DMS153 (cell line): ENCODE measurements at places on chromosomes 12 and 14.

GRCh38 chr14:86619726-86620125, 1089.8 kb downstream of the FLRT2 start:
- no peak for DNase-seq

GRCh38 chr12:130027798-130028197, 124.0 kb upstream of the TMEM132D start:
- DNase-seq: no peak

GRCh38 chr14:71695611-71696350, 236.4 kb upstream of the RGS6 start:
- DNase-seq: no peak

DNA sequence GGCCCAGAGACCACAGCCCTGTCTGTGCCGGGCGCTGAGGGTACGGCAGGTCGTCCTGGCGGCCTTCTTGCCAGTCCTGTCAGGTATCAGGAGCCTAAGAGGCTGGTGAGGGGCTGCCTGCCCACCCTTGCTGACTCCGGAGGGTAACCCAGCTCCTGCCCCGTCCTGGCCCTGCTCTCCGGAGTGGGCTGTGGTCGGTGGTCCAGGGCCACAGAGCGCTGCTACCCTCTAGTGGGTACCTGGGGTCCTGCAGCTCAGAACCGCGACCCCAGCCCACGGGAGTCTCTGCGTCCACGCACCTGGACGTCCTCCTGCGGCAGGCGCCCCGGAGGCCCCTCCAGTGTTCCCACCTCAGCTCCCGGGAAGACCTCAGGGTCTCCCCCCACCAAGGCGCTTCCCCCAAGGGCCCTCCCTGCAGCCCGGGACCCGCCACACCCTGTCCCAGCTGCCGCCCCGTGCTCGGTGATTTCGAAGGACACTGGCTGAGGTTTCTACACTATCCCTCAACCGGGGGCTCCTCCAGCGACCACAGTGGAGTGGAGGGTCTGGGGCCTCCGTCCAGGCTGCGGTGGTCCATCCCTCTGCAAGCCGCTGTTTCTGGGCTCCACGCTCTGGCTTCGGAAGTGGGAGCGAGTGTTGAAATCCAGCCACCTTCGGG, 75.9 kb upstream of the FBRSL1 start:
- no peak for DNase-seq

DNA sequence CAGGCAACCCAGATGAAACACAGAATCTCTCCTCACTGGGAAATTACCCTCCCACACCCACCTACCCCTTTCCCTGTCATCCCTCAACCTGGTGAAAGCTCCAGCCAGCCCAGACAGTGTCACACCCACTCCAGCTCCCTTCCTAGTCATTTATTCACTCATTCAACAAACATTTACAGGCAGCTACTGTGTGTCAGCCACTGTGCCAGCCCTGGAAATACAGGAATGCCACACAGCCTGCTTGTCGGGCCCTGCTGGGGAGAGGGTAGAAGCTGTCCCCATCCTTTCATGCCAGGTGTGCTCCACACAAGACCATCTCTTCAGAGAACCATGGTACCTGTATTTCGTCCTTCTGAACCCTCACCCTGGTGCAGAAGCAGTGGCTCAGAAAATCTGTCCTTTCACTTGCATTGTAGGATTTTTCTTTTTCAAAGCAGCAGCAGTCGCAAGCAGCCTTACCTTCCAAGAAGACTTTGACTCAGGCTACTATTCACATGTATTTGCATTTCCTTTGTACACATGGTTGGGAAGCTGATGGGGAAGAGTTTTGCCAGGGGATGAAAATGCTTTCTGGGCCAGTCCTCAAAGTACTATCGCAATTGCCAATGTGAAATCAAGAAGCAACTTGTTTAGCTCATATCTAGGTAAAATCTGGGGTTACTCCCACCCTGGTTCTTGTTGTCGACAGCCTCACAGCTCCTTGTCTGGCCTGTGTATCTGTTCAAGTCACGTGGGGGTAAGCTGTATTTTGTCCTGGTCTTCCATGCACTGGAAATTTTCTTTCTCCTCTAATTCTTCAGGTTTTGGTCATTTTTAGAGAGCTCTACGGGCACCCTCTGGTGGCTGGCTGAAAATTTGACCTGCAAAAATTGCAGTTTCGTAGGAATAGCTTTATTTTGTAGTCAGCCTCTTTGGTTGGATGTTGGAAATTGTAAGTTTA, 147.4 kb upstream of the EGLN3 start:
- no peak for DNase-seq

DNA sequence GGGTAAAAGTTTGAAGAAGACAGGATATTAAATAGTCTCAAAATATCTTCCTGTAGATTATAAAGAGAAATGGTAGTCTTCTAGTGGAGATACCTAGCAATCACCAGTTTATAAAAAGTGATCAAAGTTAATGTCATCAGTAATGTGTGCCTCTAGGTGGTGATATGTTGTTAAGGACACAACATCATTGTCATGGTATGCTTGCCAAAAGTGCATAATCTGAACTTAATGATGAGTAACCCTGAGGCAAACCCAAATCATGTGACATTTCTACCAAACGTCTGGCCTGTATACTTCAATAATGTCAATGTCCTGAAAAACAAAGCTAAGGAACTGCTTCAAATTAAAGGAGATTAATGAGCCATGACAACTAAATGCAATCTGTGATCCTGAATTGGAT, 214.7 kb downstream of the PHLDA1 start:
- DNase-seq: no peak

GRCh38 chr12:50718760-50719159, 45.1 kb upstream of the ATF1 start:
- no peak for DNase-seq

GRCh38 chr12:62481843-62482540, 15.4 kb downstream of the MON2 start:
- DNase-seq: no peak

GRCh38 chr12:131493068-131493826, 217.6 kb upstream of the SFSWAP start:
- DNase-seq: no peak
